ENCODE measurements at places on chromosomes 13 and 19. TPM values are rescaled to one million over a fixed set of nuclear protein-coding genes. Genes with fewer than 3 reads are reported as not detected.

YJEFN3 gene
- total RNA-seq = 15.0 TPM

IGSF23 gene
- total RNA-seq = not detected

SYNE4 gene
- 0.30 TPM for total RNA-seq

- peak; percentile 86 for DNase-seq
Observed at GRCh38 chr19:46016426-46017094, 6.3 kb downstream of the PGLYRP1 start.

DNA sequence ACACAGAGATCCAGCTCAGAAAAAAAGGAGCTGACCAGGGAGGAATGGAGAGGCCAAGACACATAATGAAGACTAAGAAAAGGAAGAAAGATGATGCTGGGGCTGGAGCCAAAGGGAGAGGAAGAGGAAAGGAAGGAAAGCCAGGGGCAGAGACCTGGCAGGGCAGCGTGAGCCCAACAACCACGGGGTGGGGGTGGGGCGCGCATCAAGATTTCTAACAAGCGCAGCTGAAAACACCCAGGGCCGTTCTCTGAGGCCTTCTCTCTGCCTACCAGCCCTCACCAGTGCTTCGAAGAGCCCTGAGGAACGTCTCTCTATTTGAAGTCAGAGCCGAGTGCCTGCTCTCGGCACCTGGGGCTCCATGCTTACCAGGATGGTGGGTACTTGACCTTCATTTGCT is 23.6 kb upstream of the POU2F2 start:
- DNase-seq = no peak

GRCh38 chr19:19626516-19627472 is 1.2 kb downstream of the LPAR2 start:
- no peak for DNase-seq

DNA sequence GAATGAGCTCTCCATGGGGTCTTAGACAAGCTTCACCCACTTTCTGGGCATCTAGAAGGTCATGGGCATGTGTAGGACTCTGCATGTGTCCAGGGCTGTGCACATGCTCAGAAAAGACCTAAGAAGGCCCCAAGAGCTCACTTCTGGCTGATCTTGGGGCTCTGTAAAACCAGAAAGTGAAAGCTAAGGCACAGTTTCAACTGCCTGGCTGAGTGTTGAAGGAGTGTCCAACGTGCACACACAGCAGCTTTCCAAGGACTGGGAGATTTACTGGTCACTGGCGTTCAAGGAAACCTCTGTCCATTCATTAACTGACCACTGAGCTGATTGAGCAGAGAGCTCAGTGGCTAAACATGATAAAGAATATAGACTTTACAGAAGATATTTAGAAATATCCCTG is 137.9 kb downstream of the KATNAL1 start:
- DNase-seq = no peak

DNA sequence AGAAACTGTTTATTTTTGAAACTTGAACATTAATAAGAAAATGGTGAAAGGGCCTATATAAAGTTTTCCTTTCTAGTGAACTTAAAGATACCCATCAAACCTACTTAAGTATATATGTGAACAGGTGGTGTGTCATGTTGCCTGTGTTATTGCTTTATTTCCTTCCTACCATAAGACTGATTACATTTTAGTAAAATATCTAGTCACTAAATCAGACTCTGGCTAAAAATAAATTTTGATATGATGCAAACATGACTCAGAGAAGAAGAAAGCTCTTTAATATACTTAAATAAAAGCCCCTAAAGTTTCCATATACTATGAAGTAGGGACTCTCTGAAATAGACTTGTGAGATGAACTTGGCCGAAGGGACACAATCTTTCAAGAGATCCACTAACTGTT is 35.1 kb upstream of the FBXL3 start:
- DNase-seq = no peak

- no peak for DNase-seq
Observed at GRCh38 chr19:7348587-7349230, at the start of gene ARHGEF18. Gene ARHGEF18 (plus strand): TSS chr19:7348937. CDS start chr19:7362891, 13,954 bp downstream.

- no peak for DNase-seq
Observed at GRCh38 chr13:72113076-72113475, 246.1 kb upstream of the DACH1 start.

DNA sequence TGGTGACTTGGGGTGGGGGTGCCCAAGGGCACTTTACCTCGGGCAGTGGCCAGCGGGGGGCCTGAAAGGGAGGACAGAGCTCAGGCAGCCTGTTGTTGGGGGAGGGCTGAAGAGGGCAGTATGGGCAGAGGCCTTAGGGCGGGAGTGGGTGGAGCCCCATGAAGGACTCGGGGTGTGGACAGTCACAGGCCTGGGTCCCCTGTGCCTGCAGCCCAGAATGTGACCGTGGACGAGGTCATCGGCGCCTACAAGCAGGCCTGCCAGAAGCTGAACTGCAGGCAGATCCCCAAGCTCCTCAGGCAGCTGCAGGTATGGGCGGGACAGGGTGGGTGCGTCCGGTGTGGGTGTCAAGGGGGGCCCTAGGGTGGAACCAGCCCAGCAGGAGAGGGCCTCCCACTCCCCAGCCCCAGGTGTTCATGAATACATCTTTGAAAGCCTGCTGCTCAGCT is 22.5 kb downstream of the NKPD1 start:
- DNase-seq = no peak

GRCh38 chr19:1438933-1439354 is 748 bp downstream of the RPS15 start:
- DNase-seq = no peak

DNA sequence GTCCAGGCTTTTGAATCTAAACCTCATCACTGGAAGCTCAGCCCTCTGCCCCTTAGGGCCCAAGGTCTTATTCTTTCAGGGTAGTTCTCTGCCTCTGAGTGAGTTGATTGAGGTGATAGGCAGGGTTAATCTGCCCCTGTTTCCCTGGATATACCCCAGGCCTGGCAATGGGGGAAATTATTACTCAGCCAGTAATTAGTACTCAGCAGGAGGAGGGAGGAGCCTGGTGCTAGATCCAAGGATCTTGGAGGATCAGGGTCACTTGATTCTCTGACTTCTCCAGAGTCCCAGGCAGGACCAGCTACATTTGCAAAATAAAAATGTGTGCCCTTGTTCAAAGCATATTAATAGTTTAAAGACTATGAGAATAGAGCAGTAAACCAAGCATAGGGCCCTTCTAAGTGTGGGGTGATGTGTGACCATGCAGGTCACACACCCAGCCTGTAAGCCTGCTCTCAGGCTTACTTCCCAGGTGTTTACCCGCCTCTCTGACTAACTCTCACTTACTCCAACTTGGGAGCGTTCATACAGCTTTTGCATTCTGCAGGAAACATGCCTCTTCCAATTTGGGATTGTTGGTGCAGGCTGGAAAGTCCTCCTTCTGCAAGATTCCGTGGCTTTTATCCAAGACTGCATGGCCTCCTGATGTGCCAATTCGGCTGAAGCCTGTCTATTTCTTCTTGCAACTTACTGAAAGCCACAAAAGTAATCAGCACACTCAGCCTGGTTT is 7.9 kb upstream of the STK24 start:
- no peak for DNase-seq

DNA sequence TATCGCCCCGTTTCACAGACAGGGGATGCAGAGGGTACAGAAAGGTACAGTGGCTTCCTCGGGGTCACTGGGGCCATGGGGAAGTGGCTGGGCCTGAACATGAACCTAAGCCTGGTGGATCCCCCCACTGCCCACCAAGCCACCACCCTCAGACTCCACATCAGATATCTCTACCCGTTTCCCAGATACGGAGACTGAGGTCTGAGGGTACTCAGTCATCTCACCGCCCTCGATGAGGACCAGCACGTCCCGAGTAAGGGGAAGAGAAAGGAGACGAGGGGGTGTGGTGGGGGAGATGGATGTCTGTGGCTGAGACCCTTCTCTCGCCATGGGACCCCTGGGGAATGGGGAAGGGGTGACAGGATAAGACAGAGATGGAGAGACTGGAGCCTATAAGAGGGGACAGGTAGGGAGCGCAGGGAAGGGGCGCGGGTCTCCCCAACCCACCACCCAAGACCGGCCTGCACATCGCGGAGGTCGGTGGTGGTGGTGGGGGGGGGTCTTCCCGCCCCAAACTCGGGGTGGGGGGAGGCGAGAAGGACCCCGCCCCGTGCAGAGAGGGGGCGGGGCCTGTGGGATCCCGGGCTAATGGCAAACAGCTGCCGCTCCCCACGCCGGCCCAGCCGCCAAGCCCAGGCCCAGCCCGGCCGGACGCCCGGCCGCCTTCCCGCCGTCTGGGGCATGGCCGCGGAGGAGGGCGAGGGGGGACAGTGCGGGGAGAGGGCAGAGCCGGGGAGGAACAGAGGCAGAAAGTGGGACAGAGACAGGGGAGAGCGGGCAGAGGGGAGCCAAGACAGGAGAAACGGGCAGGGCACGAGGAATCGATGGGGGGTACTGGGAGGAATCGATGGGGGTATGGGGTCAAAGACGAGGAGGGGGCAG is 698 bp downstream of the KANK2 start:
- DNase-seq = no peak

DNA sequence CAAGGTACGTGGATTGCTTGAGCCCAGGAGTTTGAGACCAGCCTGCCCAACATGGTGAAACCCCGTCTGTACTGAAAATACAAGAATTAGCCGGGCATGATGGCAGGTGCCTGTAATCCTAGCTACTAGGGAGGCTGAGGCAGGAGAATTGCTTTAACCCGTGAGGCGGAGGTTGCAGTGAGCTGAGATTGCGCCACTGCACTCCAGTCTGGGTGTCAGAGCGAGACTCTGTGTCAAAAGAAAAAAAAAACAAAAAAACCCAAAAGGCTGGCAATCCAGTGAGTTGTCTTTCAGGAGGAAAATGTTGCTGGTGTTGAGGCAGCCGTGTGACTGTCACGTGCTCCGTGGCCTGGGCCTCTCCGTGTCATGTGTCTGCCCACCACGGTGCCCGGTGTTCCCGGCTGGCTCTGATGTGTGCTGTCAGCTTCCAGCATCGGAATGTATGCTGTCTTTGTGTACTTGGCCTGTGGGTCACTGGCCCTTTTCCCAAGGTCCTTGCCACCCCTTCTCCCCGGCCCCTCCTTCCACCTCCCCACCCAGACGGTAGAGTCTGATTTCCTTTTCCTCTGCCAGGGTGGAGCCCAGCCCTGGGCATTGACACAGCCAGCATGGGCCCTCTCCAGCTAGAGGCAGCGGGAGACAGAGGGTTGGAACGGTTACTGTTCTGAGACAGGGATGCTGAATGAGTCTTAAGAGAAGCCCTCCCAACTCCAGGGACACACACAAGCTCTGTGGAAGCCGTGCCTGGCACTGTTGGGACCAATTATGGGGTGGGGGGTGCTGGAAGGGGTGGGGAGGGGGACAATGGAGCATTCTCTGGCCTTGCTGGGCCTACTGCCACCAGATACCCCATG is 7.2 kb upstream of the TUBB4A start:
- DNase-seq = no peak

- no peak for DNase-seq
Observed at GRCh38 chr19:2188708-2189385, 25.1 kb downstream of the DOT1L start.
